ENCODE measurements at places on chromosomes 2 and 18. TPM values are rescaled to one million over a fixed set of nuclear protein-coding genes. Genes with fewer than 3 reads are reported as not detected.

SPC25 gene
- 0.32 TPM for polyA plus RNA-seq

GREB1L gene
- polyA plus RNA-seq, result 0.10 TPM

GPR75 gene
- 0.81 TPM for polyA plus RNA-seq

CCDC74A gene
- polyA plus RNA-seq, result 21.3 TPM

WBP1 gene
- 99.3 TPM for polyA plus RNA-seq

SCN7A gene
- 11.1 TPM for polyA plus RNA-seq

PTCD3 gene
- polyA plus RNA-seq, result 28.8 TPM

PNO1 gene
- 14.3 TPM for polyA plus RNA-seq

GALNT14 gene
- 1.1 TPM for polyA plus RNA-seq

CHRNG gene
- polyA plus RNA-seq, result not detected

TDRD15 gene
- polyA plus RNA-seq, result not detected

ETAA1 gene
- 6.4 TPM for polyA plus RNA-seq

DES gene
- 8,236 TPM for polyA plus RNA-seq

TXNDC2 gene
- polyA plus RNA-seq, result 0.08 TPM

AP1S3 gene
- 2.1 TPM for polyA plus RNA-seq

RMDN2 gene
- polyA plus RNA-seq, result 6.4 TPM

CCDC68 gene
- polyA plus RNA-seq, result 5.5 TPM

Data from urinary bladder (tissue), 4 donors.